ENCODE measurements at places on chromosomes 2 and 18.
A peak's percentile ranks its signal among the peaks of the same experiment; 100 is the strongest.

- no peak overlapping the region for H3K27ac ChIP-seq
- H3K4me3 ChIP-seq: no peak overlapping the region
- DNase-seq: no peak
These were observed 58.8 kb upstream of the CRIM1 start for GRCh38 chr2:36296798-36297197.

DNA sequence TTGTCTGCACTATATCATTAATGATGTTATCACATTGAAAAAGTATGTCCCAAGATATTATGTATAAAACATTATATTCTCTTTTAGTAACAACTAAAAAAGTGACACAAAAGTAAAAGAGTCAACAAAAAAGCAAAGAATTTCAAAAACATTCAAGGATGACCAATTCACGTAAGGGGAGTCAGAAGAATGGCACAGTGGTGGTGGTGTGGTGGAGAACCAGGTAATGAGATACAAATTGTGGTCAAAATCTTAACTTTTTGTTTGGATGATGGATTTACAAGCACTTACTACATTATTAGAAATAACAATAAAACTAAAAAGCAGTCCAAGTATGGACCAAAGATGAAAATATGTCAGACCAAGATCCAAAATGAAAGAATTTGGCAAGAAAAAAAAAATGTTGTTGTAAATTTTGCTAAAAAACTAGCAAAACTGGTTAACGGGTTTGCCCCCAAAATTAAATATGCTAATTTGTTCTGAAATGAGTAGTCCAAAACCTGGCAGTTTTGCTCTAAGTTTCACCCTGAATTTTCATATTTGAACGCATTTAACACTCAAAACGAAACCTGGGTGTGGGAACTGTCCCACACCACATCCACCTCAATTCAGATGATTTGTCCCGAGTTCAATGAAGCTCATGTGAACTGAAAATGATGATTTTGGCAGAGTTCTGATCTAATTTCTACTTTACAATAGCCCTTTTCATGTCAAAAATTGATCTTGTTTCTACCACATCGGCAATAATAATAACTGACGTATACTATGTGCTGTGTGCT, 135.8 kb downstream of the IKZF2 start:
- H3K27me3 ChIP-seq: no peaks in the 10 kb centered on the region
- H3K4me1 ChIP-seq: no peaks in the 10 kb centered on the region
- H3K4me3 ChIP-seq: no peak overlapping the region
- H3K27ac ChIP-seq: no peak overlapping the region

- H3K4me3 ChIP-seq: no peak overlapping the region
- no peak for DNase-seq
- no peaks in the 10 kb centered on the region for H3K4me1 ChIP-seq
- H3K27ac ChIP-seq: no peak overlapping the region
- no peaks in the 10 kb centered on the region for H3K27me3 ChIP-seq
These were observed 40.1 kb upstream of the GALNT5 start for GRCh38 chr2:157217409-157217808.

DNA sequence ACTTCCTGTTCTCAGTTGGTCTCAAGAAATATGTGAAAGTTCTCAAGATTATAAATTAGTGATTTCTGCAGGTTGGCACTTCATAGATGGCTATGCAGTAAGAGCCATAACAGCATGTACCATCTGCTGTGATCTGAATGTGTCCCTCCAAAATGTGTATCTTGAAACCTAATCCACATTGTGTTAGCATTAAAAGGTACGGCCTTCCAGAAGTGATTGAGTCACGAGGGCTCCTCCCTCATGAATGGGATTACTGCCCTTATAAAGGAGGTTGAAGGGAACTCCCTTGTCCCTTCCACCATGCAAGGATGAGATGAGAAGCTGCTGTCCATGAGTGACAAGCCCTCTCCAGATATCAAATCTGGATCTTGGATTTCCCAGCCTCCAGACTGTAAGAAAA, 45.0 kb downstream of the METTL4 start:
- no peak for DNase-seq
- no peaks in the 10 kb centered on the region for H3K4me1 ChIP-seq
- H3K36me3 ChIP-seq: no peaks in the 10 kb centered on the region
- no peak overlapping the region for H3K27ac ChIP-seq
- no peaks in the 10 kb centered on the region for H3K27me3 ChIP-seq

DNA sequence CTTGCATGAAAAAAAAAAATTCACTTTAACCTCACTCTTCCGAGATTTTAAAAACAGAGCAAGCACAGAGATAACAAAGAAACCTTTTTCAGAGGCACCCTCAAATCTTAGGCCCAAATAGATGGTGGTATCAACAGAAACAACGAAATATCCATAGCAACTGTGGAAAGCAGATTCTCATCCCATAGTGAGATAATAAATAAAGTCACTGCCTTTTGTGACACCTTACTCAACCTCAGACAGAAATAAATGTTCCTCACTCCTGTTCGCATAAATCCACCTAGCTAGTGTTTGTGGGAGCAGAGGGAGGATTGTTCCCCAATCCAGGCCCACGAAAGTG, 60.9 kb upstream of the RTN4 start:
- DNase-seq: no peak
- H3K27ac ChIP-seq: no peak overlapping the region
- H3K36me3 ChIP-seq: no peaks in the 10 kb centered on the region

DNA sequence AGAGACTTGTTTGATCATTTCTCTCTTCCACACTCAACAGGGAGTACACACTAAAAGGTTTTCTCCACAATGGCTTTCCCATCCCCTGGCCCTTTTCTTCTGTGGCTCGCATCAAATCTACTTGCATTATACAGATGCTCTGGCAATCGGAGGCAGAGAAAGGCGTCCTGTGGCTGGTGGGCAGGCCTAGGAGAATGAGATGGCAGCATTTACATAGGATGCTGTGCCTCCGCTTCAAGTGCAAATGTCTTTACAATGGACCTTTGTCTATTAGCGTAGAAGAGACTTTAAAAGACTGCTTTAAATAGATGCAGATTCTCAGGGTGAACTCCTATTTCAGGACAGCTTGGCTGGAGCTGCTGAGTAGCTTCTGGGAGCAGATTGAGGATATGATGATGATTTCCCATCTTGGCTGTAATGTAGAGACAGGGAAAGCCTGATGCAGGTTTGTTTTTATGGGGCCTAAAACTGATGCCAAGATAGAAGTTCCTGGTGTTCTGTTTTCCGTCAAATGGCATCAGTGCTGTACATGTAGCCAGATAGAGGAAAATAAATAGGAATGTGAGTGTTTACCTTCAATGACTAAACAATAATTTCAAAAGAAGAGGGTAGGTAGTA, 423.4 kb downstream of the RND3 start:
- no peaks in the 10 kb centered on the region for H3K36me3 ChIP-seq
- no peak overlapping the region for H3K27ac ChIP-seq
- H3K27me3 ChIP-seq: no peaks in the 10 kb centered on the region
- no peak for DNase-seq
- no peaks in the 10 kb centered on the region for H3K4me1 ChIP-seq
- H3K4me3 ChIP-seq: no peak overlapping the region

DNA sequence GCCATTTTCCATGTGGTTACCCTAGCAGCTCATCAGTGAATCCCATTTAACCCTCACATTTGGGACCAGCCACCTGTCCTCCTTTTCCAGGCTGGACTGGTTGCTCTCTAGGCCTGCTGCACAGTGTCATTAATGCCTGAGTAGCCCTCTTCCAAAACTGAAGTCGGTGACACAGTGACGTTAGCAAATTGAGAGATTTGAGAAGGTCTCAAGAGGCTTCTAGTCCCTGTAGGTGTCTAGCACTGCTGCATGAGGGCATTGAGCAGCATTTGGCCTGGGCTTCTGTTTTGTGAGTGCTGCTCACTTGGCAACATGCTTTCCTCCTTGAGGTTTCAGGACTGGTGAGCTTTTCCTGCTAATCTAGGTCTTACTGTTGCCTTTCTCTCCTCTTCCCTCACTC, 36.7 kb downstream of the PKP4 start:
- peak; percentile 81 for DNase-seq
- no peak overlapping the region for H3K27ac ChIP-seq
- peaks cover 11% of the 10 kb centered on the region for H3K4me1 ChIP-seq
- H3K36me3 ChIP-seq: no peaks in the 10 kb centered on the region
- no peak overlapping the region for H3K4me3 ChIP-seq
